ENCODE measurements at places on chromosomes 3 and 15.

DNA sequence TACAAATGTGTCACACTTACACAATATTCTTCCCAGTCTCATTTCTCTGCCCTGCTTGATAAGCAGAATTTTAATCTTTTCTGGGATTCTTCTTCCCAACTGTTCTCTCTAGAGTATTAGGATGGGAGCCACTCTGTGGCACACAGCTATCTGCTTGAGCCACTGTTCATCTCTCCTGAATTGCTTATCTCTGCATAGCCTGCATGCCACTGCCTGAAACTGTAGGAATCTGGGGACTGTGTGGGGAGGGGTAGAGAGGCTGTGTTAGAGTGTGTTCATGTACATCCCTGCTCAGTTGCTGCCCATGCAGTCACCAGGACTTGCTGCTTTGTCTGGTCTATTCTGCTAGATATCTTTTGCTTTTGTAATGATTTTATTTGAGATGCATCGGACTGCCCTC is 2.3 kb upstream of the OR4F6 start:
- DNase-seq = no peak

DNA sequence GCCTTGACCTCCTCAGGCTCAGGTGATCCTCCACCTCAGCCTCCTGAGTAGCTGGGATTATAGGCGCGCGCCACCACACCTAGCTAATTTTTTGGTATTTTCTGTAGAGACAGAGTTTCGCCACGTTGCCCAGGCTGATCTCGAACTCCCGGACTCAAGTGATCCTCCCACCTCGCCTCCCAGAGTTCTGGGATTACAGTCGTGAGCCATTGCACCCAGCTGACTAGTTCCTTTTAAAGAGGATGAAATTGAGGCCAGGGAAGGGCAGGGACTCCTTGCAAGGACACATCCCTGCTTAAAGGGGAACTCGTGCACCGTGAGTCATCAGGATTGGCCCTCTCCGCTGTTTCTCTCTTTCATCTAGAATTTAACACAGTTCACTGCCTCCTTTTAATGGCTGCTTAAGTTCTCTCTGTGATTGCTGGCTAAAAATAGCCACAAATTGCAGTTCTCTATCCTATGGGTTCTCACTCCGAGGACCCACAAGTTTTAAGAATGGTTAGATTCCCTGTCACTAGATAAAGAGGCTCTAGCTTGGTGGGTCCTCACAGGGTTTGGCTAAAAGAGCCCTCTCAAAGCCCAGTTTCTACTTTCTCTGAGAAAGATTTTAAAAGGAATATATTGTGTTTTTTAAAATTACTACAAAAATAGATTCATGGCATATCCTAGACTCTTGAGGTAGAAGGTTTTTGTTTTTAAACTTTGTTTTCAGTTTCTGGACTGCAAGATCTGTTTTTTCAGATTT is 1.4 kb downstream of the CRTAP start:
- DNase-seq = no peak

DNA sequence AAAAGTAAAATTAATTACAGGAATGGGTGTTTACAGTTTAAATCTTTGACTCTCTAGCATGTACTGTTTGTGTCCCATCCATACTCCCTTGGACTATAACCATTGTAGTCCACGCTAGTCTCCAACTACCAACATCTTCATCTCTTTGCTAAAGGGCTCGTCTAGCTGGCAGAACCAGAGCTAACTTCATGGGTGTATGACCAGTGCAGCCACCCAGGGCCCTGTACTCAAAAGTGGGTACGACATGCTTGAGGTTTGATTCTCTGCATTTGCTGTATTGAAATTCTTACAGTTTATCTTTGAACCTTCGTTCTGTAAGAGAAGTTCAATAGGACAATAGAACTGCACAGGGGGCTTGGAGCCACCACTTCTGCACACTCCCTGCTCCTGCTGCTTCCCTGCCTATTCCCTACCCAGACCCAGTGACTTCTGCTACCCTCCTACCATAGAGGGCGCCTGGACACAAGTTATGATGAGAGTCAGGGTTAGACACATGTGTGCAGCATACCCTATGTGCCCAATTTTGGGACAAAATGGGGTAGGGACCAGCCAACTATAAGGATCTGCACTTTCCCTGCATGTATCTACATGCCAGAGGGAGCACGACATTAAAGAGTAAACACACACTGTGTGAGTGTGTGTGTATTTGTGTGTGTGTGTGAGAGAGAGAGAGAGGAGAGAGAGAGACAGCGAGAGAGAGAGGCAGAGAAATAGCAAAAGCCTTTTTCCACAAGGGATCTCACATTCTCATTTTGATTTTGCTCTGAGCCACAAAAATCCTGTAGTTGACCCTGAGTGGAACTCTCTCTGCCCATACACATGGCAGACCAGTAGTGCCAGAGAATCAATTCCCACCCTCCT is 59.0 kb upstream of the NECTIN3 start:
- no peak for DNase-seq

GRCh38 chr15:34609102-34610057 is 25.9 kb upstream of the GOLGA8B start:
- DNase-seq = peak; percentile 18

DNA sequence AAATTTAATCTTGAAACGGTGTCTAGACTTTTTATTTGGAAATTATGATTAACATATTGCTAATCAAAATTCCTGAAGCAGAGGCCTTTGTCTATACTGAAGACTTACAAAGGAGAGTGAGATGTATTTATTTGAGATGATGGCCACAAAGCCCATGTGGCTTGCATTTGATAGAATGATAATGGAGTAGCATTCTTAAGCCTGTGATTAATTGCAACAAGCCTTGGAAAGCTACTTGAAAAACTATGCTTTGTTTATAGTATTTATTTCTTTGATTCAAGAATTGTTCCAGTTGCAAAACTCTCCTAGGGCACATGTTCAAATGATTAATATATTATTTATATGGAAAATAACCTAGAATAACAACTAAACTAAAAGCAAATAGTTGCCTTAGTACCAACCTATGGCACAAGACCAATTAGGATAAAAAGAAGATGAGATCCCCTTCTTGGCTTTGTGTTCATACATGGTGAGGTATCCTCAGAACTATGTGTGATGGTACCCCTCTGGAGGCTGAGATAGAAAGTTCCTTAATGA is 244.1 kb upstream of the TBL1XR1 start:
- DNase-seq = no peak
